C1 segment of cervical spinal cord (tissue), 14 donors: ENCODE measurements at places on chromosomes 7 and 10.

GRCh38 chr10:103231047-103231551 is 14.6 kb upstream of the RPEL1 start:
- DNase-seq = no peak

GRCh38 chr10:19469521-19469920 is 346.7 kb upstream of the PLXDC2 start:
- no peak for DNase-seq

- DNase-seq = no peak
Measured at GRCh38 chr7:117164620-117165019, 158.2 kb downstream of the WNT2 start.

GRCh38 chr7:81327468-81328266 is 408.8 kb upstream of the SEMA3C start:
- no peak for DNase-seq

- no peak for DNase-seq
Measured at GRCh38 chr7:107913851-107914250, 22.9 kb downstream of the DLD start.

DNA sequence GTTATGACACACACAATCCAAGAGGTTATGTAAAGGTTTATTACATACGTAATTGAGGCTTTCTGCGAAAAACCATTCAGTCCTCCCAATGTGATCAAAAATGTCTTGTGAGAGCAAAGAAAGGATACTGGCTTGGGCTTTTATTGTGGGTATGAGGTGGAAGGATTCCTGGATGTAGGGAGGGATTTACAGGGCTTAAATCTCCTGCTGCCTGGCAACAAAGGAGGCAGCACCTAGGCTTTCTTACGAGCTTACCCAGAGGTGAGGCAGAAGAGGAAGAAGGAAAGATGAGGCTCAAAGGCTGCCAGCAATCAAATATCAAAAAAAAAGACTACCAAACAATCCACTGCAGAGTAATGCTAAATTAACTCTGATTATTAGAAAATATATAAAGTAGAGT is 1149.5 kb upstream of the POT1 start:
- DNase-seq = no peak

GRCh38 chr7:91517201-91517785 is 253.1 kb downstream of the FZD1 start:
- no peak for DNase-seq

DNA sequence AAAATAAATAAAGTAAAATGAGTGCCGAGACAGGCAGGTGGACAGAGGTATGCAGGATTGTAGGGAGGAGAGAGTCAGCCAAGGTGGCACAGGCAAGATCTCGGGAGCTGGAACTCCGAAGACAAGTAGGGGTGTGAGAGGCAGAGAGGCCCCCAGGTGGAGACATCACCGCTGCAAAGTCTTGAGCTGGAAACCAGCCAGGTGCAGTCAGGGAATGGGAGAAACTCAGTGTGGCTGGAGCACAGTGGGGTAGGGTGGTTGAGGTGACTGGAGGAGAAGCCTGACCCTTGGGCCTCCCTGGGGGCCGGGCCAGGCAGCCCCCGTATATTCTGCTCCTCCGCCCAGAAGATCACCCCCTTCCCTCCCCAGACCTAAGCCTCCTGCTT is 4.2 kb downstream of the EPHB4 start:
- DNase-seq = no peak

- DNase-seq = no peak
Measured at GRCh38 chr10:90403211-90404000, 454.4 kb downstream of the HTR7 start.

- no peak for DNase-seq
Measured at GRCh38 chr10:113527211-113527906, 25.5 kb upstream of the HABP2 start.

- DNase-seq = no peak
Measured at GRCh38 chr10:80553436-80553835, 15.7 kb downstream of the SH2D4B start.

DNA sequence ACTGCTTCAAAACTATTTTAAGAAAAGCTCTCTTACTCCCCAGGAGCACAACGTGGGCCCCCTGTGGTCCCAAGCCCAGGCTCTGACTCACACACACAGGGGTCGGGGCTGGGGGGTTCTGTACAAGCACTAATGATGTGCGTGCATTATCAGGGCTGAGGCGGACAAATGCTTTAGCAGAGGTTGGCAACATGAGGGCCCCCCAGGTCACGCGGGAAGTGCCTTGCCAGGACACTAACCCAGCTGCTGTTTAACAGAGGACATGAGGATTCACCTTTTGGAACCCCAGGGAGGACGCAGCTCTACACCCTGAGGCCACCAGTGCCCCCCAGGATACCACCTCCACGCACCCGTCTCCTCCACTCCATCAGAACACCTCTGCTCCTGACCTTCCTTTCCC is 342.8 kb downstream of the DNAJB6 start:
- DNase-seq = no peak

DNA sequence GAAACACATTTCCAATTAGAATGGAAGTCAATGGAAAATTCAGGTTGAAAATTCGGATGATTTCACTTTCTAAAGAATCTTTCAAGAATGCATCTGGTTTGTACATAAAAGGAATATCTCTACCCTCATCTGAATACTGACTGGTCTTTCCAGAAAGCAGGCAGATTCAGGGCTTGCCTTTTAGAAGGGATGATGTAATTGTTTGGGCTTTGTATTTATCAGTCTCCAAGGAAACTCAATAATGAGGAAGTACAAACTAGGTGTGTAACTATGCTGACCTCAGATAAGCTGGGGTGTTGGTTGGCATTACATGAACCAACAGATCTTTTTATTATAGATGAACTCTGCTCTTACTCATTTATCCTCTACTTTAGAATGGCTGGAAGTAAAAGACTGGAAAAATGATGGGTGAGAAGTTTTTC is 24.1 kb downstream of the PDLIM1 start:
- no peak for DNase-seq

DNA sequence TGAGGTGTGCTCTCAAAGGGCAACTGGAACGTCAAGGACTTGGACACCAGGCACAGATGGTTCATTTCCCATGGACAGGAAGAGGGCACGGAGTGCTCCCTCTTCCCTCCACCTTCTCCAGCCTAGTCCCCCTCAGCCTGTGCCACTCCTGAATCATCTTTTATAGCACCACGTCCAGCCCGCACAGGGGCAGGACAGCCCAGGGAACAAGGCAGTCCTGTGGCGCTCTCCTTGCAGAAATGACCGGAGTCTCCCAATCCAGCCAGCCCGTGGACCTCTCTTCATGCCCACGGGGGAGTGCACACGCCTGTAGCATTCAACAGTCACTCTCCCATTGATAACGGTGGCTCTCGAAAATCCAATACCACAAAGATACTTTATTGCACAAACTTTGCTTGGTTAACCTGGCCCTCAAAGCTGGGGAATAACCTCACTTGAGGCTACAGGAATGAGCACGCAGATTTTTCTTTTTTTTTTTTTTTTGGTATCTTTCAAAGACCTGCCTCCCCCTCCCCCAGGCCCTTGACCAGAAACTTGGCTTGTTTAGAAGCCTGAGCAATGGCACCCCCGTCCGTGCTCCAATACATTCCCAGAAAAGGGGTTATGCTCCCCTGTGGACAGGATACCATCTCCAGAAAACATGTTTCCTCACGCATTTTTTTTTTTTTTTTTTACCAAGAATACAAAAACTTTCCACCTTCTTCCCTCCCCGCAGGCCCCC is 733 bp downstream of the PRKCQ start:
- no peak for DNase-seq

DNA sequence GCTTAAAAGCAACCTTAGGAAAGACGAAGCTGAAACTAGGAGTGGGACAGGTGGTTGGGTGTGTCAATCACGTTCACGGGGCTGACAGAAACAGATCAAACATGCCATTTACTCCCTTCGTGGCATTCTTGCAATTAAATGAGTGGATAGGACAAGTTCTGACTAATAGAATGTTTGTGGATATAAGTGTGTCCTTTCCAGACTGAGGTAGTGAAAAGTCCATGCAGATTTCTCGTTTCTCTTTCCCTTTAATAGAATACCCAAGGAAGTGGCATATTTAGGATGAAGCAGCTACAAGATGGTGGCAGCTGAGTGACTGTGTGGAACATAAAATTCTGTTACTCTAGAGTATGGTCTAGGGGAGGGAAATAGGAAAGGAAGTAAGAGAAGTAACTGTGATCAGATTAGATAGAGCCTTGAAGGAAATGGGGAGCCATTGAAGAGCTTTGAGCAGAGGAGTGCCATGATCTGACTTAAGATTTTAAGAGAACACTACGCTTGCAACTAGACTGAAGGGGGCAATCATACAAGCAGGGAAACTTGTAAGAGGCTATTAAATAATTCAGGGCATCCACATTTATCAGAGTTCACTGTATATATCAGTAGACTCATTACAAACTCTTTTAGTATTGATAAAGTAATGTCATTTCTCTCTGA is 46.3 kb upstream of the HYAL4 start:
- no peak for DNase-seq

DNA sequence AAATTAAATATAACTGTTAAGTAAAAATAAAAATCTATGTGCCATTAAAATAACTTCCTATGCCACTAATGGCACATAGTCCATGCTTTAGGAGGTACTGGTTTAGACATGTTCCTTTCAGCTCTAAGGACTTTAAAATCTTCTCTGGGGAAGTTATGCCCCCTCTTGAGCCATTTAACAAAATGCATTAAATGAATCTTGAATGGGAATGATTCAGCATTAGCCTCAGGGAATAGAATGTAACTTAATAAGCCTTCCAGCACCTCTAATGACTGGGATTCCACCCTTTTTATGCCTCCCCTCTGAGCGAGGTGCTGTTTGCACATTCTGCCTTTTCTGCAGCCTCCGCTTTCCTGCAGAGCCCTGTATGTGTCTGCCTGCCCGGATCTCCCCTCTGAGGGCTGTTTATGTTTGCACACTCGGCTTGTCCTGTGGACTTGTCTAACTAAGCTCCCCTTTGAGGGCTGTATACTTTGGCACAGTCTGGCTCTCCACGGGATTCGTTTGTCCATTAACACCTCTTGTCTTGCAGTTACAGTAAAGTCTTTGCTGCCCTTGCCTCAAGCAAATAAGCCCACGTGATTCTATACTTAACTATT is 108.4 kb upstream of the HPS1 start:
- no peak for DNase-seq

- DNase-seq = no peak
Measured at GRCh38 chr10:17544465-17544864, 72.7 kb downstream of the HACD1 start.

DNA sequence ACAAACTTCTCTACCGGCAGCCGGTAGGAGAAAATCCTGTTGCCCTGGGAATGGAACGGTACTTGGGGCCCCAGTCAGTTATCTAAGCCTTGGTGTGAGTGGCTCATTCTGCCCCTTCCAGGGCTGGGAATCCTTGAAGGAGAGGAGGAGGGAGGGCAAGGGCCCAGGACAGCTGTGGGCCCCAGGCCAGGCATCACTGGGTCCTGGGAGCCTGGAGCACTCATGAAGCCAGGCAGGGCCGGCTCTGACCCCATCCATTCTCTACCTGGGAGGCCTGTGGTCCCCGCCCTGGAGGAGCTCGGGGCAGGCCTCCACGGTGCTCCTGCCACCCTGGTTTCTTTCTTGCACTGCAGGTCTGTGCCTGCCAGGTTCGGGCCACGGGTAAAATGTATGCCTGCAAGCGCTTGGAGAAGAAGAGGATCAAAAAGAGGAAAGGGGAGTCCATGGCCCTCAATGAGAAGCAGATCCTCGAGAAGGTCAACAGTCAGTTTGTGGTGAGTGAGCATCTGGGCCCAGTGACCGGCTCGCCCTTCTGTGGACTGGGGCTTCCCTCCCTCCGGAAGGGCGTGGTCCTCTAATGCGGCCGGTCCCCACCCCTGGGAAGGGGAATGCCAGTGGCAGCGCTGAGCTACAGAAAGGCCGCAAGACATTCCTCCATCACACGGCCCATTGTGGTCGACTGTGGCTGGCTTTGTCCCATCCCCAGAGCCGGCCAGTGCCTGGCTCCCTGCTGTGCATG is 111.3 kb downstream of the RGS10 start:
- DNase-seq = no peak

- no peak for DNase-seq
Measured at GRCh38 chr7:29044554-29044953, 86.4 kb upstream of the TRIL start.

GRCh38 chr10:13382703-13383398 is 34.8 kb upstream of the SEPHS1 start:
- no peak for DNase-seq

DNA sequence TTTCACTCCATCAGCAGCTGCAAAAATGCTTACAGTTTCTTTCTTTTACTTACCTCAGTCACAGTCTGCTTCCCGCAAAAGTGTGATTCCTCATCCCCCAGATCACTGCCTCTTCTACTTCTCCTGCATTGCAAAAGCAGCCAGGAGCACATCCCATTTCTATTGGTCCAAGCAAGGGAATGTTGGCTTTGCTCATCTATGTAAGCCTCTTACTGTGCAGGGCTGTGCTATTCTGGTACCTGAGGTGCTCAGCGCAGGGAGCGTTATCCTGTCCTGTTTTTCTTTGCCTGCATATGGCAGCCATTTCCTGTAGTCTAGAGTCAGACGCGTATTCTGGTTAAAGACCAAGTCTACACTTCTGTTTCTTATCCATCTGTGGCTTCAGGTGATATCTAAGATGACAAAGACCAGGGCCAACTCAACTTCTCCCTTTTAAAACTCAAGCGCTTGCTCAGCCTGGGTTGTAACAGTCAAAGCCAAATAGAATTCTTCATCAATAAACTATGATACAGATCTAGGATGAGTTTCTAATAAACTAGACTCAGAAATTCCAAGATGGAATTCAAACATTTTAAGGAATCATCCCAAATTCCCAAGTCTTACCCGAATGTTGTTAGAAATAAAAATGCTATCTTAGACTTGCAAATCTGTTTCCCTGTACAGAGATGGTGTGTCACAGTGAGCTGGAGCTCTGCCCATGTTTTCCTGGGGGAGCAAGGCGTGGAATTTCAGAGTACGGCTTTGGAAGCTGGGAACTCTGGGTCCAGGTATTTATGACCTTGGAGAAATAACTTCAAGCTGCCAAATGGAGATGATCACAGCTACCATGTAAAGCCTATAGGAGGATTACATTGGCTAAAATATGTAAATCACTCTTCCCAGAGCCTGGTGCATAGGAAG is 6.1 kb upstream of the RBM17 start:
- no peak for DNase-seq
